Retinal pigment epithelial cell (primary cell): ENCODE measurements at places on chromosomes 7 and 10.

- DNase-seq = peak; percentile 27
Measured at GRCh38 chr7:11355399-11356005, 381.8 kb downstream of the PHF14 start.

DNA sequence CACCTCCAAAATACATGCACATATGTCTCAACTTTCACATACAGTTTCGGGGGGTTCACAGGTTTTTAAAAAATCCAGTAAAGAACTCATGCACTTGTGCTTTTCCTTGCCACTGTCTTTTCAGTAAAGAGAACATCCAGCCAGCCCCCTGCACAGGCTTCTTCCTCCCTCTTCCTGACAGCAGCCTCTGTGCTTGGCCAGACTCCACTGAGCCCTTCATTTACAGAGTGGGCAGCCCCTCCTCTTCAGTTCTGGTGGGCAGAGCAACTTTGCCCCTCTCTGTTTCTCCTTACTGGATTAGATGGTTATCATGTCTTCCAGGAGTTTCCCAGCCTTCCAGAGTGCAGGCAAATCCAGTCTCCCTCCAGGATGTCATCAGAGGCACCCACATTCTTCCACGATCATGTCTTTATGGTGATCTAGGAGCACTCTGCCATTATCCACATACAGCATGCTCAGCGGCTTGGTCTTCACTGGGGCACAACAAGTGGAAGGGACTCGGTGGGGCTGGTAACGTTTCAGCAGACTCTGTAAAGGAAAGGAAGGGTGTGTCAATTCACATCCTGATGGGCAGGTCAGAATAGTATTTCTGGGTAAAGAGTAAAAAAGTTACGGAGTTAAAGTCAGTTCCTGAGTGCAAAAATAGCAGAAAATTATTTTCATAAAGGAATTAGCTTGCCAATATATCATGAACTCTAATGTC, 8.8 kb downstream of the NODAL start:
- no peak for DNase-seq

DNA sequence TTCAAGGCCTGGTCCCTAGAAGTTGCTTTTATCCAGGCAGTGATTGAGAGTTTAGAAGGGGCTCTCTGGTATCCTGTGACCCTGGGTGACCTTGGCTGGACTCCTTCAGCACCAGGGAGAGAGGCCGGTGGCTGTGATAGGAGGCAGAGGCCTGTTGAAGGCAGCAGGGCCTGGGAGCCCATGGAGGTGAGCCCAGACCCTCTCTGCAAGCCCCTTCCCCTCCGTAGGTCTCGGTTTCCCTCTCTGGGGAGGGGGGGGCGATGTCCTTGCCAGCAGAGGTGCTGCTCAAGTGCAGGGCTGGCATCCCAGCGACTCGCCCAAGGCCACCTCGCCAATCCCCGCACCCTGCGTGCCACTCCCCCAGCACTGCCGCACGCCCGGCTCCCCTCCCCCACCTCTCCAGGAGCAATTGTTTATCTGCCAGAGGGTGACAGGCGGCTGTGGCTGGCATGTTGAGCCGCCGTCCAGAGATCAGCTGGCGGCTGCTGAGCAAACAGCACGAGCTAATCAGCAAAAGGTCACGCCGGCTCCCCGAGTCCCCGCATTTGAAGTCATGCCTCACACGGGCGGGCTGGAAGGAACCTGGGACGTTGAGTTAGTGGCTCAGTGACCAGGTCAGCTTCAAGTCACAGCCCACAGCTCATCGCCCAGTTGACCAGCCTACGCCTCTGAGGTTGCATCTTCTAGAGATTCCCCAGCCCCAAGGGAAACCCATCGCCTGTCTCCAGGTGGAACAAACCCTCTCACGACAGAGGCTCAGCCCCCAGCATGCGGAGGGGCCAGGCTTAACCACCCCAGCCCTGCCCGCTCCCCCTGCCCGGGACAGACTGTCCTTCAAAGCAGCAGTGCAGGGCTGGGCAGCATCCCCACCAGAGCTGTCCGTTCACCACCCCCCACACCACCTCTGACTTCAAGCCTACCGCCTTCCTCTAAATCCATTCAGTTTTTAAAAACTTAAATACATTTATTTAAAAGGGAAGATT, 43.7 kb downstream of the ELFN1 start:
- no peak for DNase-seq

DNA sequence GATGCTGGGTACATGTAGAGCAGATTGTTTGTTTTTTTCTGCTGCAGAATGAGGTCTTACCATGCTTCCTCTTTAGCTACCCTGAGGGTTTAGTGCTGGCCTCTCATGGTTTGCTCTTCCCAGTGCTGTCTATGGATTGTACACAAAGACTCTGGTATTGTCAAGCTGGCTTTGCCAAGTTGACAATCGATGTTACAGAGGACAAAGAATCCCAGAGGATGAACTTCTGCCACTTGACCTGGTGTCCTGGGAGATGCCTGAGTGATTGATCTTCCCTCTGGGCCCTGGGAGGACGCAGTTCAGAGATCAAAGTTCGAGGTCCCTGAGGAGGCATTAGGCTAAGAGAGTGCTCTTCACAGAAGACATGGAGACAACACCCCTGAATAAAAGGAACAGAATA, 865.4 kb downstream of the CCSER2 start:
- no peak for DNase-seq

DNA sequence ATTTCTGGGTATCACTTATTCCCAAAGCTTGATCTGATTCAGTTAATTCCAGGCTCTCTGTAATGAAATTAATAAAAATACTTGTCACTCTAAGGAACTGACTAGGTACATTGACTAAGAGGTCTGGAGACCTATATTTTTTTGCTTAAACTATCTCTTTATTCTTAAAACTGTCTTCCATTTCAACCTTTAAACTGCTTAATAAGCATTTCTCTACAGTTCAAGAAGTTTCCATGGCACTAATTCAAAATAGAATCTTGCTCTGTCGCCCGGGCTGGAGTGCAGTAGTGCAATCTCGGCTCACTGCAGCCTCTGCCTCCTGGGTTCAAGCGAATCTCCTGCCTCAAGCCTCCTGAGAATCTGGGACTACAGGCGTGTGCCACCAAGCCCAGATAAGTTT, 117.4 kb downstream of the MTPAP start:
- no peak for DNase-seq
